ENCODE measurements at places on chromosomes 12 and 14. TPM values are rescaled to one million over a fixed set of nuclear protein-coding genes. Genes with fewer than 3 reads are reported as not detected.

The APEX1 gene
- 106 TPM for total RNA-seq

The KRT79 gene
- not detected for total RNA-seq

The HCAR2 gene
- total RNA-seq: not detected

The CCDC175 gene
- total RNA-seq: not detected
